ENCODE measurements at places on chromosomes 1 and 21. TPM values are rescaled to one million over a fixed set of nuclear protein-coding genes. Genes with fewer than 3 reads are reported as not detected.

DNA sequence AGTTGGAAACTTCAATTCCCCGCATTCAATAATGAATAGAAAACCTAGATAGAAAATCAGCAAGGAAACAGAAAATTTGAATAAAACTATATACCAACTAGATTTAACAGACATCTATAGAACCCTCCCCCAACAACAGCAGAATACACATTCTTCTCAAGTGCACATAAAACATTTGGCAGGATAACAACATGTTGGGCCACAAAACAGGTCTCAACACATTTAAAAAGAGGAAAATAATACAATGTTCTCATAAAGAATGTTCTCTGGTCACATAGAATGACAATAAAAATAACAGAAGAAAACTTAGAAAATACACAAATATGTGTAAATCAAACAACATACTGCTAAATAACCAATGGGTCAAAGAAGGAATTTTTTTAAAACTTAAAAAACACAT, 24.9 kb downstream of the ITGB3BP start:
- DNase-seq = no peak

DNA sequence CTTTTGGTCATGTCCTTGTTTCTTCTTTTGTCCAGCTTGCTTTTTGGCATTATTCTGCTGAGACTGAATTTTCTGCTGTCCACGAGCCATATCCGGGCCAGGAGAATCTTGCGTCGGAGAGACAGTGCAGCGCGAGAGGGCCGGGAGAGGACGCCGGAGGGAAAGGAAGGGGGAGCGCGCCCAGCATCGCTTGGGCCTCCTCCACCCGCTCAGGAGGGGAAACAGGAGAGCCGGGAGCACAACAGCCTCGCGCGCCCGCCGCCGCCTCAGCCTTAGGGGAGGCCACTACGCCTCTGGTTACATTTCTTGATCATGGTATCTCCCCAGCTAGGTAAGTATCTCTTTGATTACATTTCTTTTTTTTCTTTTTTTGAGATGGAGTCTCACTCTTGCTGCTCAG, 7.4 kb upstream of the DEGS1 start:
- peak; percentile 78 for DNase-seq

GRCh38 chr1:20086800-20087199, 16.8 kb downstream of the PLA2G5 start:
- peak; percentile 13 for DNase-seq

DNA sequence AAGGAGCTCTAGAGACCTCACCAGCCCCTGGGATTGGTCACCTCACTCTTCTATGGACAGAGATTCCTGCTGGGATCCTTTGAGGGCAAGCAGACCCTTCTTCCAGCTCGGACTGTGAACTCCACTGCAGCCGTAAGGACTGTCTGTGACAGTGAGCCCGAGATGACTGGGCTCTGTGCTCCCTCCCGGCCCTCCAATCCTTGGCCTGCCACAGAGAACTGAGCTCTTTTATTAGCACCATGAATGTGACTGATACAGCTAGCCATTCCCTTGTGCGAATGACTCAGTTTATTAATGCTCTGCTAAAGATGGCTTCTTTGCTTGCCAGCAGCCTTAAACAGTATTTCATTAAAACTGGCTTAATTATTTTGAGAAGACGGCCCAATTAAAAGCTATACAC, 194.6 kb upstream of the LMO4 start:
- no peak for DNase-seq

DNA sequence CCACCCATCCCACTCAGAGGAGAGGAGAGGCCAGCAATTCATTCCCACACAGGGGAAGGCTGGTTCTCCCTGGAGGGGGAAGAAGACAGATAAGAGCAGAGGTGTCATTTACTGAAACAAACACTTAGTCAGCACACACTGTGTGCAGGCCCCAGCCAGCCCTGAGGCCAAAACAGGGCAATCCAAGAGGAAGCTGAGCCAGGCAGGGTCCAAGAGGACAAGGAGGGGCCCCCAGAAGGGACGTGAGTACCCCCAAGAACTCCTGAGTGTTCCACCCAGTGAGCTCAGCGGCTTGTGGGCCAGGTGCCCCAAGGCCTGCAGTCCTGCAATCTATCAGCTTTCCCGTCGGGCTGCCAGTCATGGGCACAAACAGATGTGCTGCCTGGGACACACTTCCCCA, 15.8 kb downstream of the ADGRB2 start:
- peak; percentile 59 for DNase-seq

- no peak for DNase-seq
Observed at GRCh38 chr1:31234123-31234708, 5.5 kb downstream of the NKAIN1 start.

DNA sequence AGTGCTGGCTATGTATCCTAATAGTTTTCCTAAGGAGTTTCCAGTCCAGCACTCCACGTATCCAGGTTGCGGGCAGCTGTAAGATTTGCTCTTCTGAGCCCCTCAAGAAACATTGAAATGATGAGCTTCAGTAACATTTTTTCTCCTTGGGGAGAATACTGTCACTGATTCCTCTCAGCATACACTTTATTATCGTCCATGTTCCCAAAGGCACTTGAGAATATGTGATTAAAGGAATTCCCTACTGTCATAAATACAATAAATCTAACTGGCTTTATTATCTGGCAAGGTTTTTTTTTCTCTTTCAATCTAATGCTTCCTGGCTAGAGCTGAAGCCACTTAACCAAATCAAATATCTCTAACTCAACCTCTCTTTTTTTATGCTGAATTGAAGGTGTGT, 359.2 kb upstream of the PKN2 start:
- no peak for DNase-seq

Gene POLR3GL
- 23.8 TPM for total RNA-seq

Gene NBPF10
- total RNA-seq = 3.4 TPM

Gene PEAR1
- total RNA-seq = 14.6 TPM
